ENCODE measurements at places on chromosomes 12 and 14.

- no peak for DNase-seq
Observed at GRCh38 chr12:5898874-5899273, 46.2 kb downstream of the ANO2 start.

DNA sequence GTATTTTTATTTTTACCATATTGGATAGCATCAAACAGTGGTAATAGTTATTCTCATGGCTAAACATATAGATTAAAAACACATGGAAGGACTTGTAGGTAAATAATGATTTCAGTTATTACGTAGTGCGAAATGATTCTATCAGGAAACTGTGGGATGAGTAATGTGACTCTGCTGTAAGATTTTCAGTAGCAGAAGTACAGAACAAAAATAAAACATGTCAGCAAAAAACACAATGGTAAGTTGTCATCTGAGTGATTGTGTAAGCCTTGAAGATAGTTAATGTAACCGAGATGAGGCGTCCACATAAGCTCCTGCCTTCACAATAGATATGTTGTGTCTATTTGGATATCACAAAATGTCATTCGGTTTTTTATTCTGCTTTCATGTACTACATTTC, 99.8 kb downstream of the BORCS5 start:
- peak; percentile 65 for DNase-seq

- DNase-seq = no peak
Observed at GRCh38 chr12:70157099-70157498, 86.1 kb upstream of the CNOT2 start.

DNA sequence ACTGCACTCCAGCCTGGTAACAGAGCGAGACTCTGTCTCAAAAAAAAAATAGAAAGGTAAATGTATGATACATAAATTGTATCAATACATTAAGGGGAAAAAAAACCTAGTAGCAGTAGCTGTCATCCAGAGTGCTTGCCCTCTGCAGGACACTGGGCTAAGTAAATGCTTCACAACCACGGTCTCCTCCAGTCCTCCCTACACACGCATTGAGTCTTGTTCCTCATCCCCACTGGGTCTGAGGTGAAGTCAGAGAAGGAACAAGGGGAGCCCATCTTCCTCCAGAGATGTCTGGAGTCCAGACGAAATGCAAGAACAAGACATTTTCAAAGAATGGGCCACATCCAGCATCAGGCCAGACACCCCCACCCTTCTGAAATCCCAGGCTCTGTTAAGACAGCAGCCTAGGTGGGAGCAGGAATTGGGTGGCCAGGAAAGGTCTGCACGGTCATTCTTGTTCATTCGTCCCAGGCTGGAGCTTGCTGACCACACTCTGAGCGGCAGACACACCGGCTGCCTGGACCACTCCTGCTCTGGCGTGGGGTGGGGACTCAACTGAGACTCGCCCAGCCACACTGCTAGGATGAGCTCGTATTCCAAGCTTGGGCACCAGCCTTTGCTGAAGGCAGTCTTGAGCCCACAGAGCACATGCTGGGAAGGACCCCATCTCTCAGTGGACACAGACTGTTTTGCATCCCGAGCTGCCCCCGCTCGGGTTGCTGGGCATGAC, 45.5 kb downstream of the CHGA start:
- DNase-seq = no peak

DNA sequence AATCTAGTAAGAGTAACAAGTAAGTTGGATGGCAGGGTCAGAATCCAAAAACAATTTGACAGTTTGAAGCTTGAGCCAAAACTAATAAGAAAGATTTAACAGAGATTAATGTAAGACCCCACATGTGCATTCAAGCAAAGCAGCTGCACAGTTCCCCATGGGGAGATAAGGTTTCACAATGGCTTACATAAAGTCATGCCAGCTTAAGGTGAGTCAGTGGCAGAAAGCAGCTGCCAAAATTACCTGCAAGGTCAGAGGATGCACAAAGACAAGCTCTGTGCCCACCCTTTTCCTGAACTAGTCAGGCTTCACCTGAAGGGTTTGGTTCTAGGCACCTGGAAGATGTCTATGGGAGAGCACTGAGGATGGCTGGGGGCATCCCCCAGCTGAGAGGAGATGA, 36.6 kb upstream of the KRT77 start:
- DNase-seq = no peak

- DNase-seq = no peak
Observed at GRCh38 chr14:102089621-102090343, 2.9 kb upstream of the HSP90AA1 start.

All from OCI-M1 (cell line).